ENCODE measurements at places on chromosomes 4 and X.

- DNase-seq: no peak
These were observed 5.8 kb upstream of the USP38 start for GRCh38 chr4:143178923-143179322.

DNA sequence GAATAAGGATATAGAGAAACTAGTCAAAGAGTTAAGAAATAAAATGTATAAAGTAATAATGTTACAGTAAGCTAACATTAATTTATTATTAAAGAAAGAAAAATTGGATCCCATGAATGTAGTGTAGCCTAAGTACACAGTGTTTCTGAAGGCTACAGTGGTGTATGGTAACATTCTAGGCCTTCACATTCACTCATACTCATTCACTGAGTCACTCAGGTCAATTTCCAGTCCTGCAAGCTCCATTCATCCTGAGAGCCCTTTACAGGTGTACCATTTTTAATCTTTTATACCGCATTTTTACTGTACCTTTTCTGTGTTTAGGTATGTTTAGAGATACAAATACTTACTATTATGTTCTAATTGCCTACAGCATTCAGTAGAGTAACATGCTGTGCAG lies 120.6 kb upstream of the AGA start:
- DNase-seq: no peak

DNA sequence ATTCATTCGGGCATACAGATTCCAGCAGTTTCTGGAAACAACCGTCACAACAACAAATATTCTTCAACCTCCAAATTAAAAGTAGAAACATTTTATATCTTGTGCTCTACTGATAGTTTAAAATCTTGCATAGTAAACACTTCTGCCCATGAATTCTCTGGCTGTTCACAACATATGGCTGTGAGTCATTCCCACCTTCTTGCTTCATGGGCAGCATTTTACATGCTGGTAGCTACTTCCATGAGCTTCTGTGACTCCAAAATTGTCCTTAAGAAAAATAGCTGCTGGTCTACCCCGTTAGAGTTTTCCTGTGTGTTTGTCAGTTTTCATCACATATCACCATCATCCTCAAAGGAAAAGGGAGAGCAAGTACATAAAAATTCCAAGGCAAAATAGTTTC lies 22.7 kb downstream of the PNPLA4 start:
- no peak for DNase-seq

- no peak for DNase-seq
These were observed 60.3 kb downstream of the DLG3 start for GRCh38 chrX:70504772-70505450.

GRCh38 chrX:108485960-108486359 lies 46.3 kb downstream of the COL4A5 start:
- DNase-seq: no peak

All from CD4-positive, alpha-beta T cell treated with Interleukin-2 at 100 ng/mL for 4 hours (primary cell).